ENCODE measurements at places on chromosomes 4 and X. TPM values are rescaled to one million over a fixed set of nuclear protein-coding genes. Genes with fewer than 3 reads are reported as not detected.

EXOC1L gene
- total RNA-seq, result not detected

TCEAL6 gene
- not detected for total RNA-seq

KLHL34 gene
- total RNA-seq, result not detected

MAGEA12 gene
- total RNA-seq, result not detected

SLC4A4 gene
- total RNA-seq, result 32.4 TPM

JAKMIP1 gene
- 0.15 TPM for total RNA-seq

HTR2C gene
- total RNA-seq, result not detected

TMEM128 gene
- total RNA-seq, result 31.3 TPM

HSFX2 gene
- 0.31 TPM for total RNA-seq

PNMA3 gene
- total RNA-seq, result 0.28 TPM

KLB gene
- total RNA-seq, result 0.80 TPM

PTTG2 gene
- 0.52 TPM for total RNA-seq

PRRG1 gene
- total RNA-seq, result 15.0 TPM

CT45A10 gene
- total RNA-seq, result not detected

FREM3 gene
- total RNA-seq, result 0.12 TPM

TACR3 gene
- total RNA-seq, result 0.06 TPM

EMCN gene
- total RNA-seq, result 90.8 TPM

LINC00632 gene
- 106 TPM for total RNA-seq

DACH2 gene
- total RNA-seq, result not detected

SPANXA2 gene
- total RNA-seq, result not detected

RBMX2 gene
- 15.0 TPM for total RNA-seq

DOCK11 gene
- 27.0 TPM for total RNA-seq

GJB1 gene
- total RNA-seq, result not detected

EVC gene
- 23.2 TPM for total RNA-seq

BLTP1 gene
- 50.7 TPM for total RNA-seq

EDNRA gene
- 99.7 TPM for total RNA-seq

ADH1A gene
- total RNA-seq, result 1.4 TPM

AKAP14 gene
- total RNA-seq, result 7.9 TPM

HSFX1 gene
- total RNA-seq, result 1.6 TPM

PCDH7 gene
- 57.6 TPM for total RNA-seq

USP38 gene
- 34.5 TPM for total RNA-seq

PNMA6A gene
- total RNA-seq, result 3.6 TPM

ETNPPL gene
- total RNA-seq, result not detected

CYBB gene
- total RNA-seq, result 110 TPM

RTL9 gene
- 0.06 TPM for total RNA-seq

DMRTC1 gene
- total RNA-seq, result 1.2 TPM

C1QTNF7 gene
- 10.5 TPM for total RNA-seq

WDR17 gene
- 7.5 TPM for total RNA-seq

PF4V1 gene
- not detected for total RNA-seq

GPC3 gene
- total RNA-seq, result 56.0 TPM

CORIN gene
- 0.80 TPM for total RNA-seq

C4orf50 gene
- total RNA-seq, result 0.03 TPM

MAGEA4 gene
- total RNA-seq, result not detected

TMEM175 gene
- 23.7 TPM for total RNA-seq

CXCL6 gene
- total RNA-seq, result 6.5 TPM

ZMYM3 gene
- total RNA-seq, result 23.4 TPM

ETDC gene
- total RNA-seq, result not detected

PALLD gene
- 139 TPM for total RNA-seq

CXCL13 gene
- 50.0 TPM for total RNA-seq

TCP11X2 gene
- 1.7 TPM for total RNA-seq

ODAPH gene
- total RNA-seq, result not detected

SSX3 gene
- total RNA-seq, result not detected
